GM13977 (cell line): ENCODE measurements at places on chromosomes 7 and 10.

- DNase-seq = no peak
Observed at GRCh38 chr10:58086763-58087150, 180.9 kb downstream of the IPMK start.

DNA sequence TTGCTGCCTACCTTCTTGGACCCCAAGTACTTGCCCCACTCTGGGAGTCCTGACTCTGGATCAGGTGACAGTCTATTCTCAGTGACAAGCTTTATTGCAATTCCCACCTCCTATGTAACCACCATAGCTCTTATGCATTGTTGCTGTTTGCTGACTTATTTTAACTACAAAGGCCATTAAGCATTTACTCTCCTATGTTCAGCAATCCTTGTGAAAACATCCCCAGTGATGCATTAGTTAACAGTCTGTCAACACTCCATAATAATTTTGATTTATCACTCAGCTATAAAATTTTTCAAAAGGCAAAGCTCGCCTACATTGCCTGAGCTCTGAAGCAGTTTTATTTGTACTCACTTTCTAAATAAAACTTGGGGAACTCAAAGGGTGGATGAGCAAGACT is 871.8 kb upstream of the SORCS1 start:
- DNase-seq = no peak

DNA sequence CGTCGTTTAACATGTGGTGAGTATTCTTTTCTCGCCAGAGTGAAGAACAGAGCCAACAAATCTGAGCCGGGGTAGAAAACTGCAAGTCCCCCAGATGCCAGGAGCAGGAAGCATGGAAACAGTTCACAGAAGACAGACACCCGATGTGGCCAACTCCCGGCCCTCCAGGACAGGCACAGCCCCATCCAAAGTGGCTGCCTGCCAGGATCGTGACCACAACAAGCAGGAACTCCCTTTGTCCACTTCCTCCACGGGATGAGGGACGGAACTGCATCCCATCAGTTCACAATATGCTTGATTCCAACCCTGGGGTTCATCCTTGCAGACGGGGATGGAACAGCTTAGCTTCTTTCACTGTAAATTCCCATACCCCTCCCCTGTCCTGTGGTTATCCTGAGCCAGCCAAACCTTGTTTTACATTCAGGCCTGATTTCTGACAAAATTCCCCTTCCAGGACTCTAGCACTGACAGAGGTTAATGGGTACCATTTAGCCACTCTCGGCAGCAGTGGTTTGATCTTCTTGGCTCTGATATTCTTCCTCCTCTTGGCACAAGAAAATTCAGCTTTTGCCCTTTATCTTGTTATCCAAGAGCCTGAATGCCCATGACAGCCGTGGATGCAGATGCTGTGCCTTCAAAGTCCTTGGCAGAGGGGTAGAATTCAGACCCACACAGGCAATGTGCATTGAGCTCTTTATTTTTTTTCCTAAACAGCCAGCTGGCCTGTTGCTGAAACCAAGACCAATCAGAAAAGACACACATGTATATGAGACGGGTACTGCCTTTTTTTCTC is 105.5 kb upstream of the FAM204A start:
- DNase-seq = no peak

GRCh38 chr10:34337917-34338316 is 477.2 kb downstream of the PARD3 start:
- no peak for DNase-seq

DNA sequence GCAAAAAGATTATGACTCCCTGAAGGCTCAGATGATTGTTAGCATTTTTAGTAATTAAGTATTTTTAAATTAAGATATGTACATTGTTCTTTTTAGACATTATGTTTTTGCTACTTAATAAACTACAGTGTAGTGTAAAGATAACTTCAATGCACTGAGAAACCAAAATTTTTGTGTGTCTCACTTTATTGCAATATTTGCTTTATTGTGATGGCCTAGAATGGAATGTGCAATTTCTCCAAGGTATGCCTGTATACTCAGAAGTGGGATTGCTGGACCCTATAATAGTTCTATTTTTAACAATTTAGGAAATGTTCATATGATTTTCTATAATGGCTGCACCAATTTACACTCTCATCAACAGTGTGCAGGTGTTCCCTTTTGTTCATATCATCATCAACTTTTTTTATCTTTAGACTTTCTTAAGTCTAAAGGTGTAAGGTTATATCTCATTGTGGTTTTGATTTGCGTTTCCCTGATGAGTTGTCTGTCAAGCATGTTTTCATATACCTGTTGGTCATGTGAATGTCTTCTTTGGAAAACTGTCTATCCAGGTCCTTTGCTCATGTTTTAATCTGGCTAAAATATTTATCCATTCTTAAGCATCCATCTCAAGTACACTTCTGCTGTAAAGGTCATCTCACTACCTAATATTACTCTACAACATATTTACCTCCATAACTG is 1323.5 kb upstream of the LRRTM3 start:
- no peak for DNase-seq

DNA sequence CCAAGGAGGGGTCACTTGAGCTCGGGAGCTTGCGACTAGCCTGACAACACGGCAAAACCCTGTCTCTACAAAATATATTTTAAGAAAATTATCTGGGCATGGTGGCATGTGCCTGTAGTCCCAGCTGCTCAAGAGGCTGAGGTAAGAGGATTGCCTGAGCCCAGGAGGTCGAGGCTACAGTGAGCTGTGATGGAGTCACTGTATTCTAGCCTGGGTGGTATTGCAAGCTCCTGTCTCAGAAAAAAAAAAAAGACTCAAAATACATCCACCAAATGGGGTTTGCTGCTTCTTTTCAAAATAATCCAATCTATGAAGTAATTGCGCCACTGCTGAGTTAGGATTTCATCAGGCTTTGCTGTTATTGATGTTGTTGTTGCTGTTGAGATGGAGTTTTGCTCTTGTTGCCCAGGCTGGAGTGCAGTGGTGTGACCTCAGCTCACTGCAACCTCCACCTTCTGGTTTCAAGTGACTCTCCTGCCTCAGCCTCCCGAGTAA is 11.1 kb upstream of the VIM start:
- DNase-seq = no peak

DNA sequence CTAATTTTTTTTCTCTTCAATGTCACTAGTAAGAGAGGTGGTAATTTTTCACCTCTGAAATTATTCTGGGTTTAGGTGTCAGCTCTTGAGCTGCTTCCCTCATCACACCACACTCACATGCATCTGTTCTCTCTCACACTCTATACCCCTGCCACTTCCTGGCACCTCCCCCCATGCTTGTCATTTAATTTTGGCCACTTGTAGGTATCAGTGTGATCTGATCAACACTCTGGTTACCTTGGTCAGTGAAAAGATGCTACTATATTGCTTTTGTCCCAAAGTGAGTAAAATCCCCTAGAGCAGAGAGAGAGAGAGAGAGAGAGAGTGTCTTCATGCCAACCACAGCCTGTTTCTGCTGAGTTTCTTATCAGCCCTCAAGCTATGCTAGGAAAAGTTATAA is 42.5 kb downstream of the STK17A start:
- DNase-seq = no peak

DNA sequence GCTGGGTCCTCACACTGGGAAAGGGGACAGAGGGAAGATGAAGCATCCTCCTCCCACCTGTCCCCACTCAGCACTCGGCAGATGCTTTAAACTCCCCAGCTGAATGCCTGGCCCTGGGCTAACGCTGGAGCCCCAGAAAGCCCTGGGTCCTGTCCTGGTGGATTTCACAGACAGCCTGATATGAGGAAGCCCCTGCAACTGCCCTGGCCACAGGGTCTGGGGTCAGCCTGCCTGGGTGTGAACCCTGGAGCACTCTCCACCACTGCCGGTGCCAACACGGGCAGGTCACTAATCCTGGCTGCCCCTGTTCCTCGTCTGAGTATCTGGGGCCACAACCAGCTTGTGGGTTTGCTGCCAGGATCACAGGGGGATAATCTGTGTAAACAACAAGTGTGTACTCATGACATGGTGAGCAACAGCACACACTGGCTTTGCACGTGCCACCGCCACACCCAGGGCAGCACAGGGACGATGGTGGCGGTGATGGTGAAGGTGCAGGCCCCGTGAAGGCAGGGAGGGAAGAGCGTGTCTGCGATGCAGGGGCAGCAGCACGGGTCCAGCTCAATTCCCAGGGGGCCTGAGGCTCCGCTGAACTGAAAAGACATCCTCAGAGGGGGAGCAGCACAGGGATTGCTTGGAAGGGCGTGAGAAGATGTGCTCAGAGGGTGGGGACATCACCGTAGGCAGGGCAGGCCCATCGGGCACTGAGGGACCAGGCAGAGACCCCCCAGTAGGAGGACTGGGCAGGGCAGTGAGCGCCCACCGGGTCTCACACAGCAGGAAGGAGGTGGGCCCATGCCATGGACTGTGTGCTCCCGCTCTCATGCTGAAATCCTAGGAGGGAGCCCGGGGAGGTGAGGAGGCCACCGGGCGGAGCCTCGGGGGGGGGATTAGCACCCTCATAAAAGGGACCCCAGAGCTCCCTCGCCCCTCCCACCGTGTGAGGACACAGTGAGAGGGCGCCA is 238.7 kb downstream of the MAD1L1 start:
- no peak for DNase-seq

GRCh38 chr10:69742928-69743602 is 58.6 kb upstream of the COL13A1 start:
- DNase-seq = no peak

GRCh38 chr7:16670731-16671344 is 24.9 kb downstream of the BZW2 start:
- DNase-seq = no peak

DNA sequence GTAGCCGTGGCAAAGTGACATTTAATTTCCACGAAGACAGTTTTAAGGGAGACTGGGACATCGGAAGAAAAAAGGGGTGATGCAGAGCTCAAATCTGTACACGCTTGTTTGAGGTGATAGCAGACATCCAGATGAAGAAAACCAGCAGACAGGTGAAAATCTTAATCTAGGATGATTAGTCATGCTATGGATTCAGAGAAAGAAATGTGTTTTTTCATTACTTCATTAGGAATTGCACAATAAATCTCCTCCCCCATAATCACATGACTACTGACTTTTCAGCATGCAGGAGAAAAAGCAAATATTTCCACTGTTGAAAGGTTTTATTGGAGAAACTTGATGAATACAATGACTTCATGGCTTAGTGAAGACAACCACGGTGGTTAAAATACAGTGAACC is 2.5 kb downstream of the NUDT5 start:
- DNase-seq = no peak

DNA sequence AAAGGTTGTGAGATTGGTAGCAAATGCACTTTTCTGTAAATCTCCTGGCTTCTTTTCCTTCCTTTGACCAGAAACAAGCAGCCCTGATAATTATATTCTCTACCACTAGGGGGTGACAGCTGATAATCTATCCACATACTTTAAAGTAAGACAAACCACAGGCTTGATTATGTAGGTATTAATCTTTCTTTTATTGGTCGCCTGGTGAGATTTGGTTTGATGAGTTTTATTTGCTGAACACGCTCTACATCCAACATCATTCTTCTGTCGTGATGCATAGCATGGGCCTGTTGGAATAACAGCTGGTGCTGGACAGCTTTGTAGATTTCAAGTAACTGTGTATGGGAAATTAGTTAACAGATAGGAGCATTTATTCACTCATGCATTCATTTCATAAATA is 63.5 kb downstream of the ZNF365 start:
- DNase-seq = peak; percentile 16

DNA sequence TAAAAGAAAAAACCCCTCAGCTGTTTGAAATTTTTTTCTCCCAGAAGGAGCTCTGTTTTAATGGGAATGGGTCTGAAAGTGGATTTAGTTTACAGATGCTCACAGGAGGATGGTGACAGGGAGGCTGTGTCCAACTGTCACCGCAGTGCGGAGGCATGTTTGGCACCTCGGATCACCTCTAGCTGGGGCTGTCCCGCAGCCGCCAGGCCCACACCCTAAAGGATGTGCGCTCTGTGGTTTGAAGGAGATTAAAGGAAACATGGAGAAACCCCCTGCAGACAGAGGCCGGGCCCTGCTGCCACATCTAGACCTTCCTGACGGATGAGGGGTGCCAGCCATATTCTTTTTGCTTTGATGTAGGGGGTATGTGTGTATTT is 160.6 kb downstream of the DNAJB6 start:
- no peak for DNase-seq

DNA sequence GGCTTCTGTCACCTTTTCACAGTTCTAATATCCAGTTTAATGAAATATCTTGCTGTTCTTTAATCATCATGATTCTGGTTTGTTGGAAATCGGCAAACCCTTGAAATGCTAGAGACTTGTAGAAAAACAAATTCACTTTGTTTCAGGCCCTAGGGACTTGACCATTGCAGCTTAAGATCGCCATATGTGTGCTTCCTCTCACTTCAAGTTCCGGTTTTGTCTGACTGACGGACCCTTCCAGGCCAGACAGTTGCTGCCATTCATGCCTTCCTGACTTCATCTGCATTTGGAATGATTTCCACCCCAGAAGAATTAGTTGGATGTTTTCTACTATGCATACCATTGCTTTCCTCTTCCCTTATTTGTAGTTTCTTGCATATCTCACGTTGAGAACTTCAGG is 125.6 kb downstream of the CELF2 start:
- DNase-seq = no peak

DNA sequence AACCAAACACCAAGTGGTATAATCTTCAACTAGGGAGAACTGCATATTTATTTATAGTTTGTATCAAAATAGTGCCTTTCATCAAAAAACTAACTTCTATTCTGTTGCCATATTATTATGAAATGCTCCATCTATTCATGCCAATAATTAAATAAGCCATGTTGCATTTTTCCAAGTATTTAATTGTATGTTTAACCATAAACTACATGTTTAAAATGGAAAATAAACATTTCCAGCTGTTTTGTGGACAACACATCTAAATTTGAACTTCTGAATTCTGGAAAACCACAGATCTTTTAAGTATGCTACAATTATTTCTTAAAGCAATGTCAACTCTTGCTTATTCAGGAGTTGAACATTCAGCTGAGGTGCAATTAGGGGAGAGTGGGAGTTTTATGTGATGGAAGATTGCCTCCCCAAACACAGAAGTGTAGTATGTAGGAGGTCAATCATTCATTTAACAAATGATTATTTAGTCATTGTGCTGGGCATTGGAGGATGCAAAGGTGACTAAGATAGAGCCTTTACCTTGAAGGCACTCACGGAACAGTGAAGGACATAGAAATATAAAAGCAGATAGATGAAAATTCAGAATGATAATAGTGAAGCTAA is 80.7 kb upstream of the PPP1R3C start:
- no peak for DNase-seq

- peak; percentile 34 for DNase-seq
Observed at GRCh38 chr7:112556633-112557032, 75.8 kb downstream of the LSMEM1 start.
